Esophagus muscularis mucosa (tissue), 4 donors: ENCODE measurements at places on chromosomes 1 and 21. TPM values are rescaled to one million over a fixed set of nuclear protein-coding genes. Genes with fewer than 3 reads are reported as not detected.

DNA sequence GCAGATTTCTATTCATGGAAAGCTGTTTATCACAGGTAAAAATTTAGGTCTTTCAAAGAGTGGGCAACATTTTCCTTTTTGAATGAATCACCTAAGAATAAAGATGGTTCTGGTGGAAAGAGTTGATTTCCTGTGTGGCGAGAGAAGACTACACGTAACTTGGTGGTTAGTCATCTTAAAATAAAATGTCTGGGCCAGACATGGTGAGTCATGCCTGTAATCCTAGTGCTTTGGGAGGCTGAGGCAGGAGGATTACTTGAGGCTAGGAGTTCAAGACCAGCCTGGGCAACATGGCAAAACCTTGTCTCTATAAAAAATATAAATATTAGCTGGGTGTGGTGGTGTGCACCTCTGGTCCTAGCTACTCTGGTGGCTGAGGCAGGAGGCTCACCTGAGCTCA, 65.7 kb downstream of the DISP1 start:
- DNase-seq, result no peak

Gene MYCL
- total RNA-seq, result 0.83 TPM

GRCh38 chr1:165468253-165468652, 23.3 kb upstream of the RXRG start:
- DNase-seq, result no peak

DNA sequence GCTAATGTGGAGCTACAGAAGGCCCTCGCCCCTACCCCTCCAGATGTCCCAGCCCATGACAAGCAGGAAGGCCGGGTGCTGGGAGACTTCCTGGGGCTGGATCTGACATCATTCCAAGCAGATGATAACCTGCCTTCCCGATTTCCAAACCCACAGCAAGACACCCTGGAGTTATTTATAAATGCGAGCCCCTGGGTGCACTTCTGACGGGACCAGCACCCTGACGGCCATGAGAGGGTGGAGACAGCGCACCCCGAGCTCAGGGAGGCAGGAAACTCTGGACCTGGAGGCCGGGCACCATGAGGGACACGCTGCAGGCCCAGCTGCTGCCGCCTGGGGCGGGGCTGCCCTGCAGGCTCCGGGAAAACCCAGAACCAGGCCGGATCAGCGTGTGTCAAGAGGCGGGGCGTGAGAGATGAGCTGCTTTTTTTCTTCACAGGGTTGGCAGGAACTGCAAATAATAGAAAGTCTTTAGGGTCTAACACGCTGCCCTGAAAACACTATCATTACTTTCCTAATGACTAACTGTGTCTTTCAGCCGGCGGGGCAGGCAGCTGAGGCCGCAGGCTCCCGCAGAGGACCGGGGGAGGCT, 2.5 kb upstream of the PCBP3 start:
- peak; percentile 90 for DNase-seq

DNA sequence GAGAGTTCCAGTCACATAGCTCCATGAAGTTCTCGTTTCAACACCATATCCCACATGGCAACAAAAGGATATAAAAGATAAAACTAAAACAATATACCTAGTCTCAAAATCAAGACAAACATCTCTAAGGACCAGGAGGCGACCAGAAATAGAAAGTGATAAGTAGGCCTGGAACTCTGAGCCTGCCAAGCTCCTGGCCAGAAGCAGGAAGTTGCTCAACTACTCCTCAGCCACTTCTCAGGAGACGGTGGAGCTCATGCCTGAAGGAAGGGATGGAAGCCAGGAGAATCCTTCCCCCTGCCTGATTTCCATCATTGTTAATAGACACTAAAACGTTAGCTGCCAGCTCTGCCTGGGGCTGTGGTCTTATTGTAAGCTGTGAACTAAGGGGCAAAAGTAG, 94.7 kb downstream of the DISP1 start:
- no peak for DNase-seq

DNA sequence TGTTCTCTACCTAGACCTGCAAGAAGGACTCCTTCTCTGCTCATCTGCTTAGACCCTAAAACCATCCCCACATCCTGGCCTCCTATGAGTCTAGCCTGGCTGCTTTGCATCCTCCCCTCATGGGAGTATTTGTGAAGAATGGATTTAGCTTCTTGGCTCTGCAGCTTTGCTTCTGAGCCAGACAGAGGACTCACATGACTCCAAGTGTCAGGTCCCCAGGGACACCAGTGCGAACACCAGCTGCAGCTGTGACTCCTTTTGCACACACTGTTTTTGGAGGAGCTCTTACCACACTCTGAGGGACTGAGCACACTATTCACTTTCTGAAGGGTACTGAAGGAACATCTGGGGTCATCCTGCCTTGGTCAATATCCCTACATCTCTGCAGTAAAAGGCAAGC, 131.8 kb upstream of the SGIP1 start:
- DNase-seq, result no peak
